ENCODE measurements at places on chromosomes 4 and X. TPM values are rescaled to one million over a fixed set of nuclear protein-coding genes. Genes with fewer than 3 reads are reported as not detected.
A peak's percentile ranks its signal among the peaks of the same experiment; 100 is the strongest.

PAGE2B gene
- 1.1 TPM for total RNA-seq

AWAT2 gene
- not detected for total RNA-seq

TDO2 gene
- not detected for total RNA-seq

SMAD1 gene
- 5.8 TPM for total RNA-seq

PPP4R3C gene
- not detected for total RNA-seq

CFAP299 gene
- total RNA-seq = not detected

PPBP gene
- total RNA-seq = not detected

ATP10D gene
- total RNA-seq = 2.5 TPM

- DNase-seq = no peak
Observed at GRCh38 chr4:156790866-156791265, 180.7 kb downstream of the PDGFC start.

- DNase-seq = no peak
Observed at GRCh38 chrX:104833401-104833800, 267.4 kb downstream of the IL1RAPL2 start.

DNA sequence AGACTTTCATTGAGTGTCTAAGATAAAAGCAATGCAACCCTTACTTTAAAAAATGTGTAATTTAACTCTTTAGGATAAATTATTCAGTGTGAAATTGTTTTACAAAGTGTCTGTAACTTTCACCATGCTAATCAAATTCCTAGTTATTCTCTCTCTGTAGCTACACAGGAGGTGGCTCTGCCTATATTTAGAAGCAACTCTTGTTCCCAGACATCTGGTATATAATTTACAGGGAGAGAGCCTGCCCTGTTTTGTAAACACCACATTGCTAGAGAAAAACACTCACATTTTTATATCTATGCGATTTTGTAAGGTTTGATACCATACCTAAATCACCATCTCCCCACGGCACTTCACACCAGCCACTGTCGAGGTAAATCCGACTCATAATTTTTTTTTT is 35.5 kb upstream of the SPATA4 start:
- DNase-seq = no peak

DNA sequence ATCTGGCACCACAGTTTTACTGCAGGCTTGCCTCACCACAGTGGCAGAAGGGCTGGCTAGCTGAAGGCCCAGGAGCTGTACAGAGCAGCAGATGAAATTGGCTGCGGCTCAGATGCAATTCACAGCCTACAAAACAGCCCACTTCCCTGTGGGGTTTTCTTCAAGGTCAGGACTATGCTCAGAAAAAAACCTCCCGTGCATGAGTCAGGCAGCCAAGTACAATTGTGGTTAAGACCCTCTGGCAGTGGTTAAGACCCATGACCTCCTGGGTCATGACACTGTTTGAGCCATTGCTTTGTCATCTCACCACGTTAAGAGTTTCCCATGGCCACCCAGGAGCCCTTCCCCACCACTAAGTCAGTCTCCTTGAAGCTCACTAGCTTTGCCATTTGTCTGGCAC is 276.3 kb downstream of the HNRNPD start:
- no peak for DNase-seq

DNA sequence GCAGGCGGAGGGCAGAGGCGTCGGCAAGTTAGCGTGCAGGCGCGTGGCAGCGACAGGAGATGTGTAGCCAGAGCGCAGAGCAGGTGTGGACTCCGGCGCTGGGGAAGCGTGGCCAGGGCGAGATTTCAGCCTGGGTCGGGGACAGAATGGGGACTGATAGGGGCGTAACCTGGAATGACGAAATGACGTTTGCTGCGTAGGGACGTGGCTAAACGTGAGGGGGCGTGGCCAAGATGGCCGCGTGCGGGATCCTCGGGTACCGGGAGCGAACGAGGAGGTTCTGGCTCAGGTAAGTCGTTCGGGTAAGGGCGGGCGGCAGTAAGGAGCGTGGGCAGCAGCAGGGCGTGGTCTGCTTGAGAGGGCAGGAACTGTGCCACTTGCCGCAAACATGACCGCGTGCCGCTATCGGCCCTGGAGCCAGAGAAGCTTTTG is 10.9 kb upstream of the CLTRN start:
- peak; percentile 73 for DNase-seq

DNA sequence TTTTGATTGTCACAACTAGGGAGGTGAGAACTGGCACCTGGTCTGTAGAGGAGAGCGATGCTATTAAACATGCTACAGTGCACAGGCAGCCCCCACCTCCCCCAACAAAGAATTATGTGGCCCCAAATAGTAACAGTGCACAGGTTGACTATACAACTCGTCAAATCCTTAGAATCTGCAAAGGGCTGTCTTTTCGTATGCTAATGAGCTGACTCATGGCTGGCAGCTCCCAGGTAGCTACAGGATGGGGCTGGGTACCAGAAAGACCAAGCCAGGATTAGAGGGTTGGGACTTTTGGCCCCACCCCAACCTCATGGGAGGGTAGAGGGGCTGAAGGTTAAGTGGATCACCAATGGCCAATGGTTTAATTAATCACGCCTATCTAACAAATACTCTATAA is 104.7 kb upstream of the SORBS2 start:
- DNase-seq = no peak

DNA sequence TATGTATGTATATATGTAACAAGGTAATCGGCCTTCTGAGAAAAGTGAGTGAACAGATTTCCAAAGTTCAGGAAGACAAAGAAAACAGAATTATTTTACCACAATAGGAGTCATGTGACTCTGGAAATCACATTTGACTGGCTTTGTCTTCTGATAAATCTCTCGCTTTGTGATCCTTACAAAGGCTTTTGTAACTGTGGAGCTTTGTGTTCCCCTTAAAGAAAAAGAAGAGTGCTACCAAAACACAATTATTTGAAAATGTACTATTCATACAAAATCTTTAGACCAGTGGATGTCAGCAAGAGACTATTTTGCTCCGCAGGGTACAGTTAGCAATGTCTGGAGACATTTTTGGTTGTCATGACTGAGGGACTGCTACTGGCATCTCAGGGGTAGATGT is 238.8 kb downstream of the LDB2 start:
- no peak for DNase-seq

DNA sequence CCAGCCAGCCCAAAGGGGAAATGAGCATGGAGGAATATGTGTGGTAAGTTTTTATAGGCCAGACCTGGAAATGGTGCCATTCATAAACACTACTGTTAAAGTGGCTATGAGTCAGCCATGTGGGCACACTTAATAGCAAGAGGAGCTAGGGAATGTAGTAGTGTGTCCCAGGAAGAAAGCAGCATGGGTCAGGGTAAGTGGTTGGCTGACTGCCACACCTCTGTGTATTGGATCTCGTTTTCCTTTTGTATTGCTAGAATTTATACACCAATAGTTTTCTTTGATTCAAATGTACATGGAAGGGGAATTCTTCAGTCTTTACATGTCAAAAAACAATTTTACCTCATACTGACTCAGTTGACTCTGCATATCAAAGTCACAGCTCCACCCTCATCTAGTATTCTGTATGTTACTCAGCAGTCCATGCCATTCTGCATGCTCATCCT is 22.9 kb upstream of the SGMS2 start:
- no peak for DNase-seq

- DNase-seq = no peak
Observed at GRCh38 chrX:153681175-153681574, 6.6 kb upstream of the SLC6A8 start.

DNA sequence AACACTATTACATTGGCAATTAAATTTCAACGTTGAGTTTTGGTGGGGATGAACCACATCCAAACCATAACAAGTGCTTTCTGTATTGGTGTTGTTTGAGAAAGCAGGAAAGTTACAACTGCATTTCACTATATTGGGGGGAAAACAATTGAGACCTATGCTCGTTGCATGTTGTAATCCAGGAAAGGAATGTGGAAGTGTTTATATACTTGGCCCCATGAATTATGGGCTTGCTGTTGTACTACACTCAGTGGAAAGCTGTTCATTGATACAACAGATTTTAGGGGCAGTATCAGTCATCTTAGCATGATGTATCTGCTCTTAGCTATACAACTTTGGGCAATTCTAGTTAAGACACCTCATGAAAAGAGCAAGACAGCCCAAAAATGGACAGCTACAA is 52.4 kb downstream of the KLHL5 start:
- no peak for DNase-seq

DNA sequence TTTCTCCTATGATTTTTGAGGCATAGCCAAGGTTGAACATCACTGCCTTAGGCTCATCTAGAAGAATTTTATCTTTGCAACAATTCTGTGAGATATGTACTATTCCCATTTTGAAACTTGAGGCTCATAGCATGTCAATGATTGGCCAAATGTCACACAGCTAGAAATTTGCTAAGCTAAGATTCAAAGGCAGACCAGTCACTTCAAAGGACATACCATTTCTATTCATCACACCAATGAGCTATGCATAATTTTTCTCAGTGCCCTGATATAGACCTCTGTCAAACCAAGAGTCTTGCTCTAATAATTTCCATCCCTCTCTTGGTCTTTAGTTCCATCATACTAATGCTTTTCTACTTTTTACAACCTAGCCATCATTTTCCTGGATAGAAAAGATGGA is 27.6 kb upstream of the SERTM2 start:
- no peak for DNase-seq

DNA sequence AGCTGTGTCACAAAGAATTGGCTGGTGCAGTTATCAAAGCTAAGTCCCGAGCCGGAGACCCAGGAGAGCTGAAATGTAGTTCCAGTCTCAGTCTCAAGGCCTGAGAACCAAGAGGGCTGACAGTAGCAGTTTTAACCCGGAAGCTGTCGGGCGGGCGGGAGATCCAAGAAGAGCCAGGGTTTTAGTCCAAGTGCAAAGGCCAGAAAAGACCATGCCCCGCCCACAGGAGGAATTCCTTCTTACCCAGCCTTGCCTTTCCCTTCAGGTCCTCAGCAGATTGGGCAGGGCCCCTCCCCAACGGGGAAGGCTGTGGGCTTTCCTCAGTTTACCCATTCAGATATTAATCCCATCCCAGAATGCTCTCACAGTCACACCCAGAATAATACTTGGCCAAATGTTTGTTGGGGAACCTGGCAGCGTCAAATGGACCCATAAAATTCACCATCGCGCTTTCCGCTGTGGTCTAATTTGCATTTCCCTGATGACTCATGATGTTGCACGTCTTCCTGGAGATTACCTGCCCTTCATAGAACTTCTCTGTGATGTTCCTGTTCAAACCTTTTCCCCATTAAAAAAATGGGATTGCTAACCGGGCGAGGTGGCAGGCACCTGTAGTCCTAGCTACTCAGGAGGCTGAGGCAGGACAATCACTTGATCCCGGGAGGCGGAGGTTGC is 16.2 kb downstream of the MAEA start:
- no peak for DNase-seq

GRCh38 chrX:19682712-19683331 is 167.5 kb upstream of the MAP3K15 start:
- peak; percentile 71 for DNase-seq

- no peak for DNase-seq
Observed at GRCh38 chrX:85611926-85612325, 232.5 kb upstream of the POF1B start.

GRCh38 chr4:147770831-147771230 is 38.9 kb downstream of the ARHGAP10 start:
- no peak for DNase-seq

DNA sequence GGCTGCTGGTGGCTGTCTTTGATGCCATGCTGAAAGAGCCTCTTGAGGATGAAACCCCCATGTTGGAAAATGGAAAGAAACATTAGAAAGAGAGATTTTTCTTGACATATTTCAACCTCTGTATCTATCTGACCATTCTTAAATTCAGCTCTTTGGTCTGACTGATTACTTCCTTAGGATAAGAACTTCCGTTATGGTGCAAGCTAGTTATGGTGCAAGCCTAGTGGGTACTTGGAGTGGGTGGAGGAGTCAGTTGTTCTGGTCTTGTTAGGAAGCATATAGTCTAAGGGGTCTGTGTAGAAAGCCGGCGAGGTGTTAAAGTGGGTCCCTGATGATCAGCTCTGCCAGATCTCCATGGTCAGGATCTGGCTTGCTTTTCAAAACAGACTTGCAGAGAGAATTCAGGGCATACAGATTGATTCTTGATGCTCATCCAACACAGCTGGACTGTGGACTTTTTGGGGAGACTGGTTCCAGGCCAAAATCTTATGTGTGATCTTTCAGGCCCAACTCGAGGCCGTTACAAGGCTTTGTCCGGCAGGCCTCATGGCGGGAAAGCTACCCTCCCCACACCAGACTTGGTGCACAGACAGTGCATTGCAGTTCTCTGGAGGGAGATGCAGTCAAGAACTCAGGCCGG is 82.8 kb upstream of the BOD1L1 start:
- DNase-seq = no peak

GRCh38 chr4:184808713-184809050 is 17.1 kb downstream of the ACSL1 start:
- no peak for DNase-seq

DNA sequence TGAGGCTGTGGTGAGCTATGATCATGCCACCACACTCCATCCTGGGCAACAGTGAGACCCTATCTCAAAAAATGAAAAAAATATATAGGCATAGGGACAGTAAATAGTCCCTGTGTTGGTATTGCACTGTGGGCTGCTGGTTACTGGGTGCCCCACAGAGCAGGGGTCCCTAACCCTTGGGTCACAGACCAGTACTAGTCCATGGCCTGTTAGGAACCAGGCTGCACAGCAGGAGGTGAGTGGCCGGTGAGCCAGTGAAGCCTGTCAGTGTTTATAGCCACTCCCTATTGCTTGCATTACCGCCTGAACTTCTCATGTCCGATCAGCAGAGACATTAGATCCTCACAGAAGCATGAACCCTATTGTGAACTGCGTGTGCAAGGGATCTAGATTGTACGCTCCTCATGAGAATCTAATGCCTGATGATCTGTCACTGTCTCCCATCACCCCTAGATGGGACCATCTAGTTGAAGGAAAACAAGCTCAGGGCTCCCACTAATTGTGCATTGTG is 106.5 kb downstream of the TNIP2 start:
- no peak for DNase-seq

DNA sequence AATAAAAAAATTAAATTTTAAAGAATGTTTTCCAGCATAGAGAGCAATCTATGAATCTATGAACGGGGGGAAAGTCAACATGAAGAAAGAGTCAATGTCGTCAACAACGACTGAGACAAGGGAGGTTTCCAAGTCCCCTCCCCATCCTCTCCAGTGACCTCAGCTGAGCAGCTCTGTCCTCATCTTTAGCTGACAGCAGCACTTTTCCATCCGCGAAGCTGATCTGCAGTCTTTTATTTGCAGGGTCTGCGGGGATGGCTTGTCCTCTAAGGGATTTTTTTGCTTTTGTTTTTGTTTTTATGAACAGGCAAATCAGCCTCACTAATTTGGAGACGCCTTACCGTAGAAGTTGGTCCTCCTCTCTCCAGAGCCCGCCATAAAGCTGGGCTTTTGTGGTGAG is 46.5 kb downstream of the PRKX start:
- no peak for DNase-seq

- DNase-seq = no peak
Observed at GRCh38 chr4:181085557-181085956, 1157.6 kb upstream of the TENM3 start.

DNA sequence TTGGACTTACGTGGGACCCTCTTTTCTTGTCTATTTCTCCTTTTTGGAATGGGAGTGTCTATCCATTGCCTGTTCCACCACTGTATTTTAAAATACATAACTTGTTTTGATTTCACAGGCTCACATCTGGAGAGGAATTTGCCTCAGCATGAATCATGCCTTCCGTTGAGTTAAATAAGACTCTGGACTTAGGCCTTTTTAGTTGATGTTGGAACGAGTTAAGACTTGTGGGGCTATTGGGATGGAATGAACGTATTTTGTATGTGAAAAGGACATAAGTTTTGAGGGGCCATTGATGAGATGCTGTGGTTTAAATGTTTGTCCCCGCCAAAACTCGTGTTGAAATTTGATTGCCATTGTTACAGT is 66.2 kb downstream of the BEX3 start:
- no peak for DNase-seq

- DNase-seq = no peak
Observed at GRCh38 chr4:93467484-93468155, 360.9 kb upstream of the ATOH1 start.
